ENCODE measurements at places on chromosomes 5 and 9.

GRCh38 chr9:72704688-72705375 lies 183.4 kb downstream of the TMC1 start:
- DNase-seq: no peak

GRCh38 chr9:137305798-137306065 lies 3.7 kb upstream of the NRARP start:
- no peak for DNase-seq

GRCh38 chr5:2721385-2722138 lies 29.9 kb downstream of the IRX2 start:
- no peak for DNase-seq

- DNase-seq: no peak
These were observed 263.4 kb downstream of the DEPDC1B start for GRCh38 chr5:60436518-60436917.

GRCh38 chr5:140131967-140132409 lies 6.3 kb downstream of the IGIP start:
- DNase-seq: no peak

DNA sequence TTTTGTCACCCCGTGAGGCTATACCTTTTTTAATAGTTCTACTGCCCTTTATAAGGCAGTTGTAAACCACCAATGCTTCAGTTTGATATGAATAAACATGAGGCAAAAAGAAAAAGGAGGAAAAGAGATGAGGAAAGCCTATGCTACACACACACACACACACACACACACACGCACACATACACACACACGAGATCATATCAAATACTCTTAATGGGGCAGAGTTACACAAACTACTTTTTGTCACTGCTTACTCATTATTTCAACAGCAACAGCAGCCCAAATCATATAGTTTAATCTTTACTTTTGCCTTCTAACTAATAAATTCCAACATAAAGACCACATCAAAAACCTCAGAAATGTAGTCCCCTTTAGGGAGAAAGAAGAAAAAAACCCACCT lies 116.8 kb upstream of the PAM start:
- DNase-seq: no peak

- DNase-seq: no peak
These were observed 971 bp downstream of the PHYKPL start for GRCh38 chr5:178231539-178232123.

DNA sequence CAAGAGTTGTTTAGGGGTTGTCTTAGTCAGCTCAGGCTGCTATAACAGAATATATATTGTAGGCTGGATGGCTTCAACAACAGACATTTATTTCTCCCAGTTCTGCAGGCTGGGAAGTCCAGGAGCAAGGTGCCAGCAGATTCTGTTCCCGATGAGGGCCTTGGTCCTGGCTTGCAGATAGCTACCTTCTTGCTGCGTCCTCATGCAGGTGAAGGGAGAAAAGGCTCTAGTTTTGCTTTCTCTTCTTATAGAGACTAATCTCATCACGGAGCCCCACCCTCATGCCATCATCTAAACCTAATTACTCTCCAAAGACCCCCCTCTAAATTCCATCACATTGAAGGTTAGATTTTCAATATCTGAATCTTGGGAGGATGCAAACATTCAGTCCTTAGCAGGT lies 246.0 kb upstream of the ANKRD55 start:
- DNase-seq: no peak

GRCh38 chr9:69086769-69087168 lies 51.2 kb downstream of the FXN start:
- DNase-seq: peak; percentile 86

DNA sequence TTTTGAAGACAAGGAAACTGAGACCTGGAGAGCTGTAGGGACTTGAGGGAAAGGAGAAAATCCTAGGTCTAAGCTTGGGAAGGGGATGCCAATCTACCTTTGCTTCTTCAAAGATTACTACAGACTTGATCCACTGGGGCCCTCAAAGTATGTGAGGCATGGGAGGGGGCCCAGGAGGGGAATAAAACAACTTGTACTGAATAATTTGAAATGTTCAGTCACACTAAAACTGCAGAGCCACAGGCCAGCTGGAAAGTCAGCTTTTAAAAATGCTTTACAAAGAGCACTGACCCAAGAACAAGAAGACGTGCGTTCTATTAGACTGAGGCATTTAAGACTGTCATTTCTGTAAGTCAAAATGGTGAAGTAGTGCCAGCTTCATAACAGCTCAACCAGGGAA lies 13.6 kb downstream of the IL33 start:
- no peak for DNase-seq

GRCh38 chr5:154575546-154576428 lies 97.8 kb upstream of the HAND1 start:
- DNase-seq: peak; percentile 22

- no peak for DNase-seq
These were observed 44.9 kb upstream of the MAN2A1 start for GRCh38 chr5:109644829-109645228.

DNA sequence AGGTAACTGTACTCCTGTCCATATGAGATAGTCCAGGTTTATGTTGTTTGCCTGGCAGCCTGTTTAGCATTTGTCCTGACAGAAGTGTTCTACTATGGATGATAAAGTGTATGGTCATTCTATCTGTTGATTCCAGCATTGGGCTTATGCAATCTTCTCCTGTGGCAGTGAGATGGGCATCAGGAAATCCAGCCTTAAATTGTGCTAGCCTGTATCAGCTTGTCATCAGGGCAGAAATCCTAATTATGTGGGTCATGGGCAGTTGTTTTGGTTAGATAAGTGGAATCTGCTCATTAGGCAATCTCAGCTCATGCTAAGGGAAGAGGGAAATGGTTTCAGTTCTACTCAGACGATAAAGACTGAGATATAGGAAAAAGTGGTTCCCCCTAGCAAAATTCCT lies 247.4 kb upstream of the CHD1 start:
- no peak for DNase-seq

- no peak for DNase-seq
These were observed 128.9 kb upstream of the IL12B start for GRCh38 chr5:159459132-159459627.

- no peak for DNase-seq
These were observed 302.9 kb upstream of the PAPPA start for GRCh38 chr9:115850548-115851304.

DNA sequence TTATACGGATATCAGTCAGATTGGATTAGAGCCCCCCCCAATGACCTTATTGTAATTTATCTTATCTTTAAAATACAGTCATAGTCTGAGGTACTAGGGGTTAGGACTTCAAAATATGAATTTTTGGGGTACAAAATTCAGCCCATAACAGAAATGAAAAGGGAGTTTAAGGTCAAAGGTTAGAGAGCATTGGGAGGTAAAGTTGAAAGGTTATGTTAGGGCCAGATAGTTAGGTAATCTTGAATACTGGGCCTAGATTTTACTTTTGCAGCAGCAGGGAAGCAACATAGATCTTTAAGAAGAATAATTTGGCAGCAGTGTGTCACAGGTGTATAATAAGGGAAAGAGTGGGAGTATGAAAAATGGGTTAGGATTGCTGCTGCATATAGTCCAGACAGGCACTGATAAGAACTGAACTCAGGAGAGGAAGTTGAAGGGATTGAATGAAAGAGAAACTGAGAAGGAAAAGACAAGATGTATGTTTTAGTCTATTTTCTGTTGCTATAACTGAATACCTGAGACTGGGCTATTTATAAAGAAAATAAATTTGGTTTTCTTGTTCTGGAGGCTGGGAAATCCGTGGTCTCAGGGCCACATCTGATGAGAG lies 10.7 kb upstream of the GCNT4 start:
- no peak for DNase-seq

GRCh38 chr9:16726029-16726428 lies 144.4 kb downstream of the BNC2 start:
- no peak for DNase-seq

DNA sequence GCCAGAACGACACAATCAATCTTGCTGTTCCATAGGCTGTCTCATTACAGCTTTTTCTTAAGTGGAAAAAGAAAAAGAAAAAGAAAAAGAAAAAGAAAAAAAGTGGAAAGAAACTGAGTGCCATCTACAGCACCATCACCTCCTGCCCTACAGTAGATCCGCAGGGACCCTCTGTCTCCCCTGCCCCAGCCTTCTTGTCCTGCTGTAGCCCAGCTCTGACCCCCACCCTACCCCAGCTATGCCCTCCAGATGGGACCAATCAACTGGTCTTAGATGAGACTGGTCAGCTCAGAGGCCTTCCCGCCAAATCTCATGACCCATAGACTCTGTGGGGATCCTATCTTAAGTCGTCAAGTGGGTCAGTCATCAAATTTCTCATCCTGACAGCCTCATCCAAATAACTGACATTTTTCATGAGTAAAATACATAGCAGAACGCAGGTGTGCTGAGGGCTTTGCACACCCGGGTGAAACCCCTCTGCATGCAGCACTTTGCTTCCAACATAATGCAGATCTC lies 34.8 kb downstream of the TSPAN17 start:
- DNase-seq: no peak

GRCh38 chr9:131276094-131276888 lies at the start of gene FAM78A:
TSS of gene FAM78A (minus strand) at chr9:131276510. CDS start at chr9:131276179, 331 bp downstream.
- no peak for DNase-seq

DNA sequence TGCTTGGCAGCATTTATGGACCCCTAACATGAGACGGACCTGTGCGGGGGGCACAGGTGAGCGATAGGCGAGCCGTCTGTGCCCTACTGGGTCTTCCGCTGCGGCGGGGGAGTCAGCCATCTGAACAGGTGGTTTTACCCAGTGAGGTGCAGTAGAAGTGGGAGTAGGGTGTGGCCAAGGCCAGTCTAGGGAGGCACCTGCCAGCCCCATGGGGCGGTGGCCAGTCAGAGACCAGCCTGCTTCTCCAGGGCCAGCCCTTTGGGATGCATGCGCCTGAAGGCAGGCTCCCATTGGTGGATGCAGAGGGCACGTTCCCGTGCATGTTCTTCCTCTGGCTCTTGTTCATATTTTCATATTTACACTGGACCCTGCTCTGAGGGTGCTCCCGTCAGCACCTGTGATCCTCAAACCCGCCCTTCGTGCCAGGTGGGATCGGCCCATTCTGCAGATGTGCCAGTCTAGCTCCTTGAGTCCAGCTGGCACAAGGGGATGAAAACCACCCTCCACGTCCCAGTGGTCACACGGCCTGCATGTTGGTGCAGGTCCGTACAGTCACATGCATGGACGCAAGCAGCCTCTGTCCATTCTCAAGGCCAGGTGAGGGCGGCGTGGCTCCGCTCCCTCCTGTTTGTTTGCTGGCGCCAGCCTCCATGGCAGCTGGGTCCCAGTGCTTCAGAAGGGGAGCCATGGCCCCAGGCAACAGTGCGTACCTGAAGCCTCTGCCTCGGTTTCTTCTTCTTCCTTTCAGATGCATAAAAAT lies 9.0 kb downstream of the COL5A1 start:
- DNase-seq: no peak

DNA sequence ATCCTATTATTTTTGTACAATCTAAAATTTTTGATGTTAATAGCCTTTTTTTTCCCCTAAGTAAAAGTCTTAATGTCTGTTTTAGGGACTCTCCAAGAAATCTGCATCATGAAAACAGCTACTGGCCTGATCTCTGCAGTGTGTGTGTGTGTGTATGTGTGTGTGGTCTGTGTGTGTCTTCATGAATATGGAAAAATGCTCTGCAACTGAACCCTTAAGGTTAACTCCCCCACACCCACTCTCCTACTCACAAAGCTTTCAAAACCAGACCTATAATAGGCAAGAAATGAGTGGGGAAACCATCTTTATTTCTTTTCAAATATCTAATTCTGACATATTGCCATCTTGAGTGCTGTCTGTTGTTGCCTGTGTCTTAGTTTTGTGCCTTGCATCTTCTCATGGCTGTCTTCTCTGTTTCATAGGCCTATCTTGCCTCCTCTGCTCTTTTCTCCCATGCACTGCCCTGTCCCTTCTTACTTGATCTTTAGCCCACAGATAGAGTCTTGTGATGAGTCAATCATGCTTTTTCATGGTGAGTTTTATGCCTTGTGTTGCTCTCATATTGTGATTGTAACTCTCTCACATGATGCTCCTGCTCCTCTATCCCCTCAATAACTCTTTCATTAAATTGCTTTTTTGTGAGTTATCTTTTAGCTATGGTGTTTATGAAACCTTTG lies 68.3 kb downstream of the CHSY3 start:
- DNase-seq: no peak

DNA sequence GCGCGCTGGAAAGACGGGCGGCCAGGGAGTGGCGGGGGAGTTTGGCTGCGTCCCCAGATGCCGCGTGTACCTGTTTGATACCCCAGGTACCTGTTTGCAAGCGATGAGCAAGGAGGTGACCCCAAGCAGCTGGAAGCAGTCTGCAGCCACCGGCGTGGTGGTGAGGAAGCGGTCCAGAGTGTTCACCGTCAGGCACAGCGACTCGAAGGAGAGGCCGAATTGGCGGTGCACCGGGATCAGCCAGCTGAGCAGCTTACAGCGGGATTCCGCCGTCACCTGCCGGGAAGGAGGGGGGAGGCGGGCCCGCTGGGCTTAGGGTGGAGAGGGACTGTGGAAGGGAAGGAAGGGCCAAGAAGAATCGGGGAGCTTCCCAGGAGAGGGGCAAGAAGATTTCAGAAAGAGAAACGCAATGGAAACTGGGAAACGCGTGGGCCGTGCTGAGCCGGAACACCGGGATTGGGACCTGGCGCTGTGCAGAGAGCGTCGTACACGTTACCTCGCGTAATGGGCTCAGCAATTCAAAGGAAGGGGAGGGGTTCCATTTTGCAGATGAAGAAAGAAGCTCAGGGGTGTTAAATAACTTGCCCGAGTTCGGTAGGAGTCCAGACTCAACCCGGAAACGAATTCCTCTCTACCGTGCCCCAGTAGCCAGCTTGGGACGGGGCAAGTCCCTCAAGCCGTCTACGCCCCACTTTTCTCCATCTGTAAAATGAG lies 980 bp downstream of the CCNO start:
- no peak for DNase-seq

DNA sequence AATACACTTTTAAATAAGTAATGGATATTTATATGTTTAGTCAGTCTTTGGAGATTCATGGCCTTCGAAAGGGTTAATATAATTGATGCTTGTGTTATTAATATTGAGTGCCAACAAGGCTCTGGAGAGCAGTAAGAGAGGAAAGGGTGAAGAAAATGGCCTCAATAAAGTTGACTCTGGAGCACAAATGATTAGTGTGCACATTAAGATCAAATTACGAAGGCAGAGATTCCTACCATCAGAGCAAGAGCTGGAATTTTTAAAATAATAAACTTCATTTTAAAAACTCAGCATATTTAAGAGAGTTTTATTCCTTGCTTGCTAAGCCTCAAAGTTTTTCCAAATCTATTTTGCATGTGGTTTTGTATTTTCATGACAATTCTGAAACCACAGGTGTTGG lies 14.8 kb downstream of the SLC44A1 start:
- no peak for DNase-seq

DNA sequence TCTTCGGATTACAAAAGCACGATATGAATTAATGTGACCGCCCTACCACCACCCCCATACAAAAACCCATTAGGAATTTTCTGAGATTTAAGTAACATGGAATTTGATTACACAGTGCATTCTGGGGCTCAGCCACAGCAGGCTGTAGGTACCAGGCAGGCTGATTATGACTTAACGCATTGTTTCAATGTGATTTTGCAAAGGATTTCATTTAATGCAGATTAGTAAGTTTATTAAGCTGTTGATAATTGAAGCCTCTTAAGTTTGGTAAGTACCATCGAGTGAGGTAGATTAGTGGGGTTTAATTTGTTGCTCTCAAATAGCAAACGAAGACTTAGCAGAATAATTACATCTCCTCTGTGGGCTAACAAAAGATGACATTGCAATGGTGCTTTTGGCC lies 240.1 kb downstream of the TRPM3 start:
- DNase-seq: no peak

- no peak for DNase-seq
These were observed 5.0 kb downstream of the RELL2 start for GRCh38 chr5:141641634-141642267.

GRCh38 chr5:181058786-181059296 lies 18.8 kb downstream of the BTNL9 start:
- no peak for DNase-seq

- no peak for DNase-seq
These were observed 57.6 kb upstream of the GRHPR start for GRCh38 chr9:37364751-37365360.

Data from LNCaP clone FGC (cell line).